Vagina (tissue), 2 donors: ENCODE measurements at places on chromosomes 3 and 15. TPM values are rescaled to one million over a fixed set of nuclear protein-coding genes. Genes with fewer than 3 reads are reported as not detected.
A peak's percentile ranks its signal among the peaks of the same experiment; 100 is the strongest.

DNA sequence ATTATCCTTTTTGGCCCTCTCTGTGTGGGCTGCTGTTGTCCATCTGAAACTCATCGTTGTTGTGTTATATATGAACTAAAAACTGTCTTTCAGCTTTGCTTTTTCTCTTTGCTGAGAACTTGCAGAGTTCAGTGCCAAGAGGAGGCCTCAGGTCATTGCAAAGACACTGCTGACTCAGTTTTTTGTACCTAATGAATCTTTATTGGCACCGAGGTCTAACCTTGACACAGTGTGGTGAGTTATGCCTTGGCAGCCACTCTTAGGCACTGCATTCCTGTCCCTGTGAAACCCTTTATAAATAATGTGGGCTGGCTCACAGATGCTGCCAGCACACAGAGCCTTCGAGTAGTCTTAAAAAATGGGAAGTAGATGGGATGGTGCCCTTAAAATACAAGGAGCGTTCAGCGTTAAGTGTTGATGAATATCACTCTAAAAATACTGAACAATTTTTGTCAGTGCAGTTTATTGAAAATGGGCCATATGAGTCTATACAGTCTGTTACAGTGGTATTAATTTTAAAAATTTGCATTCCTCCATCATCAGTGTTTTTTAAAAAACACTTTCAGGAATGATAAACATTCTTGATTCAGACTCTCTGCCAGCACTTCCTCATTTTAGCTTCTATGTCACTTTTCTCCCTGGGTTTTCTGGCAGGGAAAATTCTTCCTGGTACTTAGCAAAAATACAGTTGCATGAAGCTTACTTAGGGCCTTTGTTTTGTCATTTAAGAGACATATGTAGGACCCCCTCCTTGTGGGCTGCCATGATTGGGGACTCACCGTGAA is 234.1 kb downstream of the CACNA2D3 start:
- H3K4me3 ChIP-seq: no peak overlapping the region
- peaks cover 34% of the 10 kb centered on the region for H3K4me1 ChIP-seq
- no peaks in the 10 kb centered on the region for H3K27me3 ChIP-seq
- no peaks in the 10 kb centered on the region for H3K36me3 ChIP-seq

- H3K36me3 ChIP-seq: peaks cover 22% of the 10 kb centered on the region
- H3K4me1 ChIP-seq: peaks cover 20% of the 10 kb centered on the region
- DNase-seq: no peak
- H3K27me3 ChIP-seq: no peaks in the 10 kb centered on the region
- H3K27ac ChIP-seq: peak overlapping the region; percentile 81
Observed at GRCh38 chr15:40754574-40754882, 526 bp downstream of the RMDN3 start.

- H3K4me1 ChIP-seq: no peaks in the 10 kb centered on the region
- H3K36me3 ChIP-seq: no peaks in the 10 kb centered on the region
- no peak overlapping the region for H3K4me3 ChIP-seq
- no peaks in the 10 kb centered on the region for H3K27me3 ChIP-seq
Observed at GRCh38 chr3:48107227-48107626, 81.0 kb downstream of the CDC25A start.

- H3K36me3 ChIP-seq: no peaks in the 10 kb centered on the region
- H3K27ac ChIP-seq: no peak overlapping the region
- no peak for DNase-seq
- no peaks in the 10 kb centered on the region for H3K27me3 ChIP-seq
- H3K4me3 ChIP-seq: no peak overlapping the region
Observed at GRCh38 chr3:111200027-111200426, 128.4 kb downstream of the NECTIN3 start.

GRCh38 chr3:98148751-98149150 is 1.5 kb downstream of the OR5H14 start:
- no peaks in the 10 kb centered on the region for H3K36me3 ChIP-seq
- no peak overlapping the region for H3K4me3 ChIP-seq
- H3K4me1 ChIP-seq: no peaks in the 10 kb centered on the region
- H3K27me3 ChIP-seq: no peaks in the 10 kb centered on the region

- no peak overlapping the region for H3K27ac ChIP-seq
- no peaks in the 10 kb centered on the region for H3K4me1 ChIP-seq
- no peak for DNase-seq
Observed at GRCh38 chr3:194661946-194662345, 10.0 kb downstream of the LSG1 start.

DNA sequence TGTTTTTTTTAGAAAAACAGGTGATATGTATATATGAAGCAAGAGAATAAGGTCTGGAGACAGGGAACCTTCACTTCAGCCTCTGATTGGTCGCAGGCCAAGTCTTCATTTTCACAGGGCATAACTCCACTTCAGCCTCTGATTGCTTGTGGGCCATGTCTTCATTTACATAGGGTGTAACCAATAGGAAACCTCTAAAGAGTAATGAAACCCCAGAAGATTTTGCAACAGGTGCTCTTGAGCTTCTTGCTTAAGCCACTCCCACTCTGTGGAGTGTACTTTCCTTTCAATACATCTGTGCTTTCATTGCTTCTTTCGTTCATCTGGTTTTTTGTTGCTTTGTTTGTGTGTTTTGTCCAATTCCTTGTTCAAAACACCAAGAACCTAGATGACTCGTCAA is 22.6 kb upstream of the SCG3 start:
- H3K27me3 ChIP-seq: no peaks in the 10 kb centered on the region
- no peak overlapping the region for H3K4me3 ChIP-seq
- no peak overlapping the region for H3K27ac ChIP-seq
- H3K36me3 ChIP-seq: no peaks in the 10 kb centered on the region
- DNase-seq: no peak

- no peaks in the 10 kb centered on the region for H3K27me3 ChIP-seq
- no peaks in the 10 kb centered on the region for H3K36me3 ChIP-seq
- H3K27ac ChIP-seq: no peak overlapping the region
- no peaks in the 10 kb centered on the region for H3K4me1 ChIP-seq
Observed at GRCh38 chr3:78249294-78249693, 1209.4 kb downstream of the ROBO2 start.

- no peaks in the 10 kb centered on the region for H3K27me3 ChIP-seq
- DNase-seq: no peak
- peaks cover 46% of the 10 kb centered on the region for H3K4me1 ChIP-seq
- no peak overlapping the region for H3K4me3 ChIP-seq
Observed at GRCh38 chr15:99433026-99433756, 132.6 kb upstream of the MEF2A start.

DNA sequence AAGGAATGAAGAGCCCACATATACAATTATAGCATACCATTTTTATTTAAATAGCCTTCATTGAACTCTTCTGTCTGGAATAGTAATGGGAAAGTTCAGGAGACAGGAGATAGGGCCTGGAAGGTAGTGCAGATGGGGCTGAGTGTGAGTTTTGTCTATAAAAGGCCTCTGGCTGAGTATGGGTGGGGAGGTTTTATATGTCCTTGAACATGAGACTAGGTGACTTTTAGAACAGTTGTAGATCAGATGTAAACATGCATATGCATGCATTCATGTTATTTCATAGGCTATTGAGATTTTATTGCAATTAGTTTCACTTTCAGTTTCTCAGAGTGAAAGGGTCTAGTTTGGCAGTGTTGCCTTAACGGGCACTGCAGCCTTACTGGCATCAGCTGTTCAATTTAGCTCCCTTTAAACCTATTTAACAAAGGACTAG is 27.1 kb downstream of the CGGBP1 start:
- H3K27me3 ChIP-seq: no peaks in the 10 kb centered on the region
- no peaks in the 10 kb centered on the region for H3K36me3 ChIP-seq
- peak overlapping the region; percentile 80 for H3K27ac ChIP-seq
- peaks cover 13% of the 10 kb centered on the region for H3K4me1 ChIP-seq
- DNase-seq: no peak

DNA sequence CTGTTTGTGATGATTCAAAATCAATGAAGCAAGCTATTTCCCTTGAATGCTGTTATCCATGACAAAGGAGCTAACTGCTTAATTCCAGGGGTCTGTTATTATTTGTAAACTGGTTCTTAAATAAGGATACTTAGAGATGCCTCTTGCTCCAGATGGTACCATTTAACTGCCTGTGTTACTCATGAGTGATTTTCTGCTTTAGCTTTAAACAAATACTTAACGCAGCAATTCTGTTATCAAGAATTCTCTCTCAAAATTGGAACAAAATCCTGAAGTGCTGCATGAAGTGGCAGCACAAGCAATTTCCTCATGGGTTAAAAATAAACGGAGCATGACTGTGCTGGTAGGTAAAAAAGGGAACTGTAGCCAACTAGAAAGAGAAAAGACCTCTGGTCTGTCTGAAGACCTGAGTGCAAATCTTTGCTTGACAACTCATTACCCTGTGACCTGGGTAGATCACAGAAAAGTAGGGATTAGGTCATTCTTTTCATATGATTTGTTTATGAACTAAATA is 62.5 kb upstream of the GBE1 start:
- H3K36me3 ChIP-seq: no peaks in the 10 kb centered on the region
- H3K27ac ChIP-seq: no peak overlapping the region
- no peak for DNase-seq
- H3K4me1 ChIP-seq: no peaks in the 10 kb centered on the region
- no peak overlapping the region for H3K4me3 ChIP-seq

DNA sequence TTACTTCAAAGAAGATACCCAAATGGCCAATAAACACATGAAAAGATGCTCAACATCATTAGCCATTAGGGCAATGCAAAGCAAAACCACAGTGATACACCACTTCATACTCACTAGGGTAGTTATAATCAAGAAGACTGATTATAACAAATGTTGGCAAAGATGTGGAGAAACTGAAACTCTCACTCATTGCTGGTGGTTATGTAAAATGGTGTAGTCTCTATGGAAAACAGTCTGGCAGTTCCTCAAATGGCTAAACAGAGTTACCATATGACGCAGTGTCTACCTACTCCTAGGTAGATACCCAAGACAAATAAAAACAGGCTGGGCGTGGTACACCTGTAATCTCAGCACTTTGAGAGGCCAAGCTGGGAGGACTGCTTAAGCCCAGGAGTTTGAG is 3.5 kb upstream of the ZFAND6 start:
- no peak overlapping the region for H3K27ac ChIP-seq
- no peak for DNase-seq
- peaks cover 12% of the 10 kb centered on the region for H3K4me1 ChIP-seq
- no peak overlapping the region for H3K4me3 ChIP-seq
- H3K36me3 ChIP-seq: no peaks in the 10 kb centered on the region

DNA sequence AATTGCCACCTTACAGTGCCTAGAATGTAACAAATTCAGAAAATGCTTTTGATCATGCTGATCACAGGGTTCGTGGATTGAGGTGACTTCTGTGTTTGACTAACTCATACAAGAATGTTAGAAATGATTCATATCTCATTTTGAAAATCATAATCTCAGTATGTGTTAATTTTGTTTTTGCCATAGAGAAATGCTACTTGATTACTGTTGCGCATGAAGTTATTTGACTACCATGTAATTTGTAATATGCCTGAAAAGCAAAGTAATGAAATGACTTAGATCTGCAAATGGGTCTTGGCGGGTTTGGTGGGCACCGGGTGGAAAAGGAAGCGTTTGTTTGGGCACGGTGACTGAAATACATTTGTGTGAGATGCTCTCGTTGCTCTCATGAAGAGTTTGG is 173.6 kb upstream of the BHLHE40 start:
- no peaks in the 10 kb centered on the region for H3K4me1 ChIP-seq
- H3K4me3 ChIP-seq: no peak overlapping the region
- no peaks in the 10 kb centered on the region for H3K27me3 ChIP-seq
- peaks cover 6% of the 10 kb centered on the region for H3K36me3 ChIP-seq
- no peak for DNase-seq

GRCh38 chr3:168796339-168796738 is 700.6 kb upstream of the GOLIM4 start:
- no peaks in the 10 kb centered on the region for H3K4me1 ChIP-seq
- H3K4me3 ChIP-seq: no peak overlapping the region
- H3K27me3 ChIP-seq: no peaks in the 10 kb centered on the region

GRCh38 chr3:130933801-130934345 is 40.0 kb downstream of the ATP2C1 start:
- H3K4me1 ChIP-seq: no peaks in the 10 kb centered on the region
- no peak overlapping the region for H3K27ac ChIP-seq
- no peaks in the 10 kb centered on the region for H3K36me3 ChIP-seq
- H3K4me3 ChIP-seq: no peak overlapping the region
- no peaks in the 10 kb centered on the region for H3K27me3 ChIP-seq

DNA sequence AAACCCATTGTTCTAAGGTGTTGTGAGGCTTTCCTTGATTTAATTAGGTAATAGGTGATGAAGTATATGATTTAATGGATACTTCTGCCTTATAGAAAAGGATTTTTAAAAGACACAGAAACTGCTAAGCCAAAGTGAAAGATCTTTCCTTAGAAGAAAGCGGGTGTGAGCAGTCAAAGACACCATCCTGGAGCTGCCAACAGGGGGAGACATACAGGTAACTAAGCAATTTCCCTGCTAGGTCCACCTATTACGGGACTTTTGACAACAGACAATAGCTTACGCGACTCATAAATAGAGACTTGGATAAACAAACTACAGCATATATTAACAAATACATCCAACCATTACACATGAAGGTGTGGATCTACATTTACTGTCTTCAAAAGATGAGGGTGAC is 669.5 kb downstream of the SQOR start:
- no peak for DNase-seq
- H3K36me3 ChIP-seq: no peaks in the 10 kb centered on the region
- no peaks in the 10 kb centered on the region for H3K4me1 ChIP-seq

DNA sequence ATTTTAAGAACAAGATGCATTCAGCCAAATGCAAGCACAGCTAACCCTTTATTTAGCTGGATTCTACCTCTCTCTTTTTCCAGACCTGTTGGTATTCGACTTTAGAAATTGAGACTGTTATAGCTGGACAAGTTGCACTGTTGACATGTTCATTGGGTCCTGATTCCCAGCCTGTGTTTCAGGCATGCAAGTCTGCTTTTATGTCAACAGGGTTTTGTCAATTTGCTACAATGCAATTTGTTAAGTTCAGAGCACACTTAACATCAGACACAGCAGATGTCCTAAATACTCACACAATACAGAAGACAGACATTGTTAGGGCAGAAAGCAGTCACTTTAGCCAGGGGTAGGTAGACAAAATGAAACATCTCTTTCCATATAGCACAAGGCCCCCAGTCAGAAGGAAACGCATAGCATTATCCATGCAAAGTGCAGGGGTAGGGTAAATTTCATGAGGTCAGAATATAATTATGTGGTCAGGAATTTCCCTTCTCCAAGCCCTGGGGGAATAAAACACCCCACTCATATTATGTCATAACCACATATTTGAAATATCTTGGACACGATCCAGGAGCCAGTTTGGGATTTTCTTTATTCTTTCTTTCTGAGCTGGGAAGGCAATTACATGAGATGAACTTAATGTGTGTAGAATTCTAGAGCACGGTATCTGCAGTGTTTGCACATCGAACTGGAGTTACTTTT is 504.1 kb downstream of the NTRK3 start:
- no peaks in the 10 kb centered on the region for H3K36me3 ChIP-seq
- H3K27ac ChIP-seq: no peak overlapping the region
- H3K4me3 ChIP-seq: no peak overlapping the region

DNA sequence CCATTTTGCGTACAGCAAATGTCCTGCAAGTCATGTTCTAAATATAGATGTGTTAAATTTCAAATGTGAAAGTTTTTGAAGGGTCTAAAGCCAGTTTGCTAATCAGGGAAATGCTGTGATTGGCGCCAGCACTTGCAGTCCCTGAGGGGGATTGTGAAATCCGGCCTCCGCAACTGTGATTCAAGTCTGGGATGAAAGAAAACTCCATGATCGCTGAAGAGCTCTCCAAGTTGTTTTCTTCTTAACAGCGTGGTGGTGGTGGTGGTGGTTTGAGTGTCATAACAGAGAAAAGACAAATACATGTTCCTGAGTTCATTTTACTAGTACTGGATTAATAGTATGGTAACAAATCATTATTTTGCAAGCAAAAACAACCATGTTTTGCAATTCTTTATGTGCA is 51.8 kb downstream of the MITF start:
- peaks cover 46% of the 10 kb centered on the region for H3K4me1 ChIP-seq
- H3K36me3 ChIP-seq: no peaks in the 10 kb centered on the region
- no peak overlapping the region for H3K4me3 ChIP-seq
- H3K27ac ChIP-seq: peak overlapping the region; percentile 64
- peak; percentile 94 for DNase-seq

The FGF12 gene
- 1.5 TPM for total RNA-seq

The BOC gene
- total RNA-seq: 93.1 TPM

The AP3S2 gene
- 39.5 TPM for total RNA-seq

The SMCO1 gene
- not detected for total RNA-seq

The TUSC7 gene
- total RNA-seq: not detected

The TYRO3 gene
- 13.3 TPM for total RNA-seq
